NCI-H2029 (cell line): ENCODE measurements at places on chromosomes 1 and 21.

- DNase-seq = no peak
Measured at GRCh38 chr1:3169665-3170356, 100.8 kb downstream of the PRDM16 start.

GRCh38 chr1:235277709-235278108 lies 50.3 kb downstream of the ARID4B start:
- DNase-seq = no peak

- DNase-seq = no peak
Measured at GRCh38 chr1:52727956-52728656, 1.9 kb downstream of the ZYG11B start.

DNA sequence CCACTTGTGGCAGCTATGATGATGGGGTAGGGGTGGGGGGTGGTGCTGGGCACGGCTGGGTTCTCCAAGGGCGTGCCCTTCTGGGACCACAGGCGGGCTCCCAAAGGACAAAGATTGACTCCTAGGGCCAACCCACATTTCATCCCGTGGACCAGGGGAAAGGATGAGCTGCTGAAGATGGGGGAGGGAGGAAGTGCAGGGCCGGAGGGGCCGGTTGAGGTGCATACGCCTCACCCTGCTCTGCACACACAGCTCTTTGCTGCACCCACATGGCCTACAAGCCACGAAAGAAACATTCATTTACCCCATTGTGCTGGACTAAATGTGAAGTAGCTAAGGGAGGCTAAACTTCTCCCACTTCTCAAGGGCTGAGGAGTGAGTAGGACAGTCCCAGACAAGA lies 34.2 kb upstream of the GNPAT start:
- DNase-seq = no peak

- no peak for DNase-seq
Measured at GRCh38 chr1:96060621-96061020, 661.0 kb upstream of the PTBP2 start.

- no peak for DNase-seq
Measured at GRCh38 chr1:244783138-244783537, 52.3 kb upstream of the COX20 start.

DNA sequence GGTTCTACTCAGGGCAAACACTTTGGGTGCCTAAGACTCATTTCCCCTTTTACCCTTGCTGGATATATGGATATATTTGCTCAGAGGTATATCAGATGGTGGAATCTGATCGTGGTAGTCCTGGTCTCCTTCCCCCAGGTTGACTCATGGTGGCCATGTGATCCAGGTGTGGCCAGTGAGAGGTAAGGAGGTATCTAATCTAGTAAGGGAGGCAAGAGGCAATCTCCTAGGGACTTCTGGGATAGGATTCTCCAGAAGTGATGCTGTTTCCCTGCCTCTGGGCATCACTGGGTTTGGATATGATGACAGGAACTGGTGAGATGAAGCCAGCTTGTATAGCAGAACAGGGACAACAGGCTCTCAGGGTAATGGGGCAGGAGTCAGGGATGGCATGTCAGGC lies 8.5 kb upstream of the DENND2D start:
- no peak for DNase-seq

GRCh38 chr1:72557446-72558049 lies 275.2 kb upstream of the NEGR1 start:
- no peak for DNase-seq

DNA sequence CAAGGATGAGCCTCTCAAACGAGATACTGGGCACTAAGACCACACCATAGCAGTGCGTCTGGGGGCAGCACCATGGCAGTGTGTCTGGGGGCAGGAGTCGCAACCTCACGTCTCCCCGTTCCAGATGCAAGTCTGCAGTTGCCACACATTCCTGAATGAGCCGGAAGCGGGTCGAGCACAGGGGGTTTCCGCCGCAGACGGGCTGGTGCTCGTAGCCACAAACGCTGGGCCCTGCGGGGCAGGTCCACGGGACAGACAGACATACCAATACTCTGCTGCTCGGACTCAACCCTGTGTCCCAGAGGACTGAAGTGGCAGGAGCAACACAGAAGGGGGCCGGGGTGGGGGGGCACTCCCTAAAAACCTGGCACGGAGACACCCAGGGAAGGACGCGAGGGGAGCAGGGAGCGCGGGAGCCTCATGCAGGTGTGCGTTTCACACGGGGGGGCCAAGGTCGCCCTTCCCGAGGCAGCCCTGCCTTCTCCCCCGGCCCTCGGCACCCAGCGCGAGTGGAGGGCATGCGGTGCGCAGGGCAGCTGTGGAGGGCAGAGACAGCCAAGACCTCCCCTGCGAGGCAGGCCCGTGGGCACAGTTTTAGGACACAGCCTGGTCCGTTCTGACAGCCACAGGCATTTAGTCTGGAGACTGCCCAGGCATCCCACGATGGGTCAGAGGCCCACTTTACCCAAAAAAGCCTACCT lies 24.5 kb downstream of the PTTG1IP start:
- no peak for DNase-seq

GRCh38 chr1:98075626-98076025 lies 154.8 kb upstream of the DPYD start:
- no peak for DNase-seq

DNA sequence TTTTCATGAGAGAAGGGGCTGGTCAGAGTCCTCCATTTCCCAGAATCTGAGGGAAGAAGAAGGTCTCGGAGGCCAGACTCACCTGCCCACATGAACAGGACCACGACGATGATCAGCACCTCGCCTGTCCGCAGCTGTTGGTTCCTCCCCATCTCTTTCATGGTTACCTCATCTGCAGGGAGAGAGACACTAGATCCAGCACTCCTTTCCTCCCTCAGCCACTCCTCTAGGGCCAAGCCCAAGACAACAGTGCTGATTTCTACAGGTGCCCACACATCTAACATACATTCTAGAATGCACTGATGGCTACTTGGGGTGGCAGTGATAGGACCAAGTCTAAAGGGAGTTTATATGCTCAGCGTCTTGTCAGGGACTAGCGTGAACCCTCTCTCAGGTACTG lies 3.0 kb downstream of the FNDC5 start:
- no peak for DNase-seq

DNA sequence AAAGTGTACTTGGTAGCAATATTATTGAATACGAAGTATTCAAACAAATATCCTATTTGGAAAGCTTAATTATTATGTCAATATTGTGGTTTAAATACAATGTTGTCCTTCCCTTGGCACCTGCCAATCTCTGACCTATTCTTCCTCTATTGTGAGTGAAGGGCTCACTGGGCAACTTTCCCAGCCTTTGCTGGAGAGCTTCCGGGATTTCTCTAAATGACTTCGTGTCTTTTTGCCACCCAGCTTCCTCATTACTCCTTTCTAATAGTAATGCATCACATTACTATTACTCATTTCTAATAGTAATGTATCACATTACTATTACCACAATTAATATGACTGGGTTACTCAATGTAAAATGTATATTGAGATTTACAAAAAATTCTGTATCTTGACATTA lies 880.6 kb downstream of the BRINP3 start:
- peak; percentile 93 for DNase-seq

DNA sequence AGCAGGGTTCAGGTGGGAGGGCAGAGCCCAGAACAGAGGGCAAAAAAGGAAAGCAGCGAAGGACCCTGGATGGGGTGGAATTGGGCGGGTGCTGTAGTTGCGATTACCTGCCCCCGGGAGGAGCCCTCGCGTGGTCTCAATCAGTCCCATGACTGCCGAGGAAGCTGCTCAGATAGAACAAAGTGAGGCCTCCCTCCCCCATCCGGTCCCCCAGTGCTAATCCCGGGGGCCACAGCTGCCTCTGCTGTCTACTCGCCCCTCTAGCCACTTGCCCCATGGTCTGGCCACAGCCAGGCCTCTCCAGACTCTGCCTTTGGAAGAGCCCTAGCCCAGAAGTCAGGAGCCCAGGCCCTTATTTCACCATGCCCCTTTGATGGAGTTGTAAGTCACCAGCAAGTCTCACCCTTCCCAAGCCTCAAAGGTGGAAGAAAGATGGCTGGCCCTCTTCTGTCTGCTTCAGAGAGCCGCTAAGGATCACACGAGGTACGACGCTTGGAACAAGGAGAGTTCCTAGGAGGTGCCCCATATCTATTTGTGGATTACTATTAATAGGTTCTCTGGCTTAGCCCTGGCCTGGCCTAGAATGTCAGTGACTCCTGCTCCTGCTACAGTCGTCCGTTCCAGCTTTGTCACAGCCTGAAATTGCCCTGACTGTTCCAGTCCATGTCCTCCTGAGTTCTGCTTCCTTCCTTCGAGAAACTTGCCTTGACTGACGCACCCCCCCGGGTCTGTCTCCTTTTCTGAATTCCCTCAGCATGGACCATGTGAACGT lies 16.4 kb downstream of the ECHDC2 start:
- peak; percentile 23 for DNase-seq

DNA sequence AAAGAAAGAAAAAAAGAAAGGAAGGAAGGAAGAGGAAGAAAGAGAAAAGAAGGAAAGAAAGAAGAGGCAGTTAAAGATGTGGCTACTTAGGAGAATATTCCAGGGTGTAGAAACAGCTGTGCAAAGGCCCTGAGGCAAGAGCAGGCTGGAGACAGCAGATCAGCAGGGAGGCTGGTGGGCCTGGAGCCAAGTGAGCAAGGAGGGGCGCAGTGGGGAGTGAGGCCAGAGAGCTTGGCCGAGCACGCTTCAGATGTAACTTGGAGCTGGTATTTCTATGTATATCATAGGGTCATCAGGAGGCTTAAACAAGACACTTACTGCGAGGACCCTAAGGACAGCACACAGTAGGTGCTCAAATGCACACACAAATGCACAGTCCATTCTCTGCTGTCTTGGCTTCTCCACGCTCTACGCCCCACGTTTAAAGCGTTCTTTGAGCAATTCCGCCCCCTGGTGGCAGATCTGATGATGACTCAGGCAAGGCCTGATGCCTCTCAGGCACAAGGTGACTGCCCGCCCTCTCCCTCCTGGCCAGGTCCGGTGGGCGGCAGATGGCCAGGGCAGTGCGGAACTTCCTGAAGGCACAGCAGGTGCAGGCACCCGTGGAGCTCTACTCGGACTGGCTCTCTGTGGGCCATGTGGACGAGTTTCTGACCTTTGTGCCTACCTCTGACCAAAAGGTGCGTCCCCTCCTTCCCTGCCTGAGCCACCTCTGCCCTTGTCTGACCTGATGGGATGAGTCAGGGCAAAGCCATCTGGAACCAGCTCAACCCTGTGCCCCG lies 11.9 kb upstream of the PADI3 start:
- peak; percentile 76 for DNase-seq

GRCh38 chr1:21305900-21306189 lies 15.6 kb upstream of the ECE1 start:
- no peak for DNase-seq

- no peak for DNase-seq
Measured at GRCh38 chr1:210685295-210685650, 356.6 kb downstream of the HHAT start.

DNA sequence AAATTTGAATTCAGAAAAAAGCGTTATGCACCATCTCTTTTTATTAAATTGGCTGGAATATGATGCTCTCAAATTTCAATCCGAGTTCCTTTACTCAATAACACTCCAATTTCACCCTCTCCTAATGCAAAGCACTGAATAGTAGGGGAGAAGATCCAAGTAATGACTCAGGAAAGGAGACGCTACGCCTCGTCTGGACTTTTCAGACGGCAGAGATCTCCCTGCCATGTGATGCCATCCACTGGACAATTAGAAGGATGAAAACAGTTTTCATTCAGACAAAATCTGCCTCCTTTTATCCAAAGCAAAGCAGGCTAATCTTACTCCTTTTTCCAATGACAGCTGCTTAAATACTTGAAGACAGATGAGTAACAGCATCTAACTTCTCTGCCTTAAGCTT lies 242.4 kb upstream of the GREM2 start:
- no peak for DNase-seq

- no peak for DNase-seq
Measured at GRCh38 chr1:182441719-182442118, 8.2 kb upstream of the RGSL1 start.

DNA sequence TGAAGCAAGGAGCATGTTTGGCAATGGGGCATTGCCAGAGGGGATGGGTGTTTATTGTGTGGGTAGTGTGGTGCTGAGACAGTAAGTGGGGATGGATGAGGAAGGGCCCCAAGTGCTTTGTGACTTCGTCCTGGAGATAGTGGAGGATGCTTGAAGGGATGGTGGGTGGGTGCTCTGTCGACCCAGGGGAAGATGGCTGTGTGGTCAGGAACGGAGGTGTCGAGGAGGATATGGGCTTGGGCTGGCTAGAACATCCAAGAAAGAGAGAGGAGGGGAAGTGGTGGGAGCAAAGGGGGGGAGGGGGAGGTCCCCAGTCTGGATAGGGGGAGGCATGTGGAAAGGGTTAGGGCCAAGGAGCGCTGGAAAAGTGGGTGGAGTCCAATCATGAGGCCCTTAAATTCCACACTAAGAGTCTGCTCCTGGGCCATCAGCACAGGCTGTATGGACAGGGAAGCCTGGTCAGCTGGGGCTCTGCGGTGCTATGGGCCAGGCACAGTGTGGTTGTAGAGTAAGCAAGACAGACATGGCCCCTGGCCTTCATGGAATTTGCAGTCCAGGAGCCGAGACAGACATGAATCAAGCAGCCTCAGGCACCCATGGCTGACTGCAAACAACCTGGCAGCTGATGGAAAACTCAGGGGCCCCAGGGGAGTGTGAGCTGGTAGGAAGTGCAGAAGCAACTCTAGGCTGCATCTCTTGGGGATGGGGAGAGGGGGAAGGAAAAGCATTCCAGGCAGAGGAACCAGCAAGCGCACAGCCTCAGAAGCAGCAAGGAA lies 36.3 kb downstream of the EDN2 start:
- DNase-seq = no peak

- no peak for DNase-seq
Measured at GRCh38 chr1:222697826-222698225, 14.5 kb downstream of the AIDA start.

- DNase-seq = no peak
Measured at GRCh38 chr1:25541425-25541824, 2.0 kb upstream of the LDLRAP1 start.

DNA sequence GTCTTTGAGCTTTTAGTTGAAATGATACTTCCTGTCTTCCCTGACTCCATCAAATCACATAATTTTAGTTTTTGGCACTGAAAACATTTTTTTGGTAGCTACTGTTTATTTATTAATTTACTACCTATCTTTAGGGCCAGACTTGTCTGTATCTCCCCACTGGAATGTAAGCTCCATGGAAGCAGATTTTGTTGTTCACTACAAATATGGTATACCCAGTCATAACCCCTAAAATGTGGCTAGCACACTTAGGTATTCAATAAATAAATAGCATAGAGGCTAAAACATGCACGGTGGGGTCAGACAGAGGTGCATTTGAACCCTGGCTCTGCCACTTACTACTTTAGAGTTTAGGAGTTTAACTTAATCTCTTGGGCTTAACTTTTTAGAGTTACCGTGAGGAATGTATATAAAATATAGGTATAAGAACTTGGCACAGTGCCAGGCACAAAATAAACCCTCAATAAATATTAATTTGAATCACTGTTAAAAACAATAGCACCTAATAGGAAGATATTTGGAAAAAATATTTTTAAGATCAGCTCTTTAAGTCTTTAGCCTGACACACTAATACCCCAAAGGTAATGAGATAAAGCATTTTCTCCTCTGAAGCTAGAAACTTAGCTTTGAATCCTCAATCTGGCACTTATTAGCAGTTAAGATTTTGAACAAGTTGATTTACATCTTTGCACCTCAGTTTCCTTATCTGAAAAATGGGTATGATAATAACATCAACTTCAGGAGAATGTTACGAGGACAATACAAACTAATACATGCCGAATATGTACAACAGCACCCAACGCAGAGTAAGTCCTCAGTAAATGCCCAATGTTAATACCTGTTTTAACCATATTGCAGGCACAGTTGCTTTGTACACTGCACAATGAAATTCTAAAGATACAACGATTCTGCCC lies 59.6 kb upstream of the HP1BP3 start:
- DNase-seq = no peak

- no peak for DNase-seq
Measured at GRCh38 chr1:203308328-203308922, 3.1 kb downstream of the BTG2 start.
